ENCODE measurements at places on chromosomes 11 and 22.
A peak's percentile ranks its signal among the peaks of the same experiment; 100 is the strongest.

- DNase-seq, result no peak
Measured at GRCh38 chr11:20617346-20618005, 18.1 kb downstream of the SLC6A5 start.

DNA sequence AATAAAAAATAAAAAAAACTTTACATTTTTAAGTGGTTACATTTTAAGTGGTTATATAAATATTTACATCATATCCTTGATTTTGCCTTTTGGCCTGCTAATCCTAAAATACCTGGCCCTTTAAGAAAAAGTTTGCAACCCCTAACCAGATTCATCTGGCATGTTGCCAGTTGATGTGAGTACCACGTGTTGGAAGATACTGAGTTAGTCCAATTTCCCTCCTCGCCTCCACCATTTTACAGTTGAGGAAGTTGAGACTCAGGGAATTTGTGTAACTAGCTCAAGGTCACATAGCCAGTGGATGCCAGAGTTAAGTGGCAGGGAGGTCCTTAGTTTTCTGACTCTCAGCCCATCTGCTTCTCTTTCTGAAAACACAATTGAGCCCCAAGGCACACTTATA, 5.1 kb downstream of the ELF5 start:
- DNase-seq, result no peak

DNA sequence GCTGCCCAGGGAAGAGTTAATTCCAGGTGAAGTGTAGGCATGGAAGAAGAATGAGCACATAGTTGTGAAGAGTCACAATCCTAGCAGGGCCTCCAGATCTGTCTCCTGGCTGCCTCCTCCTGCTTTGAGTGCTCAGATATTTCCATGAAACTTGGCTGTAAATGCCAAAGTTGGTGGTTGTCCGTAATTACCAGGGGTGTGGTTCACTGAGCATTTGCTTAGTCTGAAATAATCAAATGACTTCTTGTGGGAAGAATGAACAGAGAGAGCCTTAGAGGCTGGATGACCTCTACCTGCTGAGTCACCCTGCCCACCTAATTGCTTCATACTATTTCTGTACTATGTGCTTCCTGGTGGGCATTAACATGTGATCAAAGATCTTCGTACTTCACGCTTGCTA, 50.9 kb downstream of the APIP start:
- no peak for DNase-seq

DNA sequence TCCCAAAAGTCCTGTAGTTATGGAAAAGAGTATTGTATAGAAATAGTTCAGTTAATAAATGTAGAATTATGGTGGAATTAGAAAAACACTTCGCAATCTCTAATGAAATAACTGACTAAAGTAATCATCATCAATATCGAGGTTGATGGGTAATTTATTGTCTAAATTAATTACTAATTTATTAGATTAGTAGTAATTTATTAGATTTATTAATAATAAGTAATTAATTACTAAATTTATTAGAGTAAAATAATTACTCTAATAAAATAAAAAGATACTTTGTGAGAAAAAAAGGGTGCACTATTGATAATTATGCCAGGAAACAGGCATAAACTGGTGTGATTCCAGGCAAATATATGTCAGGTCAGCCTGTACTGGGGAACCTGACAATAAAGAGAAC, 455.6 kb downstream of the AASDHPPT start:
- no peak for DNase-seq

DNA sequence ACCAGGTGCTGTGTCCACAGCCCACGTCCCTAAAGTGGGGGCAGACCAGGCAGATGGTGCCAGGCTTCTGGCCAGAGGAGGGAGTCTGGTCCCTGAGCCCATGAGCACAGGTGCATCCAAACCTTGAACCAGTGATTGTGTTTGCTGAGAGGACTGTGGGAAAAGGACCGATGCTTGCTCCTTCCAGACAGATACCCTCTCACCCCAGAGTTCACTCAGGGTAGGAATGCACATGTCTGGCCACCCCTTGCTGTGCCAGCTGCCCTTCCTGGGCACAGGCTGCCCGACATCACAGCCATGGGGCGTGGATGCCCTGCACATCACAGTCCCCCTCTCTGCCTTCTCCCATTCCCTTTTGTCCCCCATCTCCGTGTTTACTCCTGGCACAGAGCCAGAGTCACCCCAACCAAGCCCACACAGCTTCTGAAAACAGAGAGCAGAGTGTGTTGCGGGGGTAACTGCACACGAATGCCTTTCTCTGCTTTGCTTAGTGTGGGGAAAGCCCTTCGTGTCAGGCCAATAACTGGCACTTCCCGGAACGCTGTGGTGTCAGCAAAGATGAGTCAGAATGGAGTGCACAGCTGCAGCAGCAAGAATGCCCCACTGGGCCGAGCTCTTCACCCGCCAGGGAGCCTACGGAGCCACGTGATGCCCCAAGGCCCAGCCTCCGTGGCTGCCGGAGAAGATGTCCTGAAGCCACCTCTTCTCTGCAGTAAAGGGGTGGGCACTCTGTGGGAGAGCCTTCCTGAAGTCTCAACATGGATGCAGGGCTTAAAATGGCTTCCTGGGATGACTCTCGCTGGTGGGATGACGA, 7.6 kb downstream of the CARS1 start:
- DNase-seq, result peak; percentile 99

- peak; percentile 46 for DNase-seq
Measured at GRCh38 chr22:20486229-20486628, 9.4 kb downstream of the KLHL22 start.
